ENCODE measurements at places on chromosomes 7 and 10.

- DNase-seq, result peak; percentile 7
These were observed 19.8 kb upstream of the FAM133B start for GRCh38 chr7:92609921-92610518.

DNA sequence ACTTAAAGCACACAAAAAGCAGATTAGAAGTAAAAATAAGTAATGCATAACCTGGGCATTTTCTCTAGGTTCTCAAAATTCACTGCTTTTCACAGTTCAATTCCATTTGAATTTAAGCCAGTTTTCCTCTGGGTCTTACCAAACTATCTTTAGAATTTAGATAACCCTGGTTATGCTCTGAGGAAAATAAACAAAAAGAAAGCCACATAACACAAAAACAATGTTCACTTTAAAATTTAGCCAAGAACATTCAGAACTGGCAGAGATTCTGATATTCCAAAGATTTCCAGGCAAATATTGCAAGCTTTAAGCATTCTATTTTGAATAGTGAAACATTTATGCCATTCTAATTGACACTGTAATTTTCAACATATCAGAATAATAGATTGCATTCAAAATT is 50.7 kb upstream of the PRKG1 start:
- DNase-seq, result no peak

GRCh38 chr7:32020551-32021159 is 49.6 kb downstream of the PDE1C start:
- no peak for DNase-seq

GRCh38 chr10:72186258-72186981 is 29.4 kb upstream of the ANAPC16 start:
- DNase-seq, result no peak

- DNase-seq, result no peak
These were observed 8.1 kb downstream of the ZNF32 start for GRCh38 chr10:43640603-43641002.

DNA sequence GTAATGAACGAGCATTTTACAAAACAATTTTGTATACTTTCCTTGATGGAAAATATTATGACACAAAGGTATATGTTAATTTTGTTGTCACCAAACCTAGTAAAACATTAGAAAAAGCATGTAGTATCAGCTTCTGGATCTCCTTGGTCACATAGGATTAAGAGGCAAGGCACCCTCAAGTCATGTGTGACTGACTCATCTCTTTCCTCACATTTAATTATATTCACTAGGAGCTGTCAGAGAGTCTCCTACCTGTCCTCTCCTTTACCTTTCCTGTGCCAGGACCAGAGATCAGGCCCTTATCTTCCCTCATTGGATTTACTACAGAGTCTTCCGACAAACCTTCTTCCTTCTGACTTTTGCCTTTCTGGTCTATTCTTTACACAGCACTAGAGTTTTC is 111.3 kb upstream of the RPA3 start:
- DNase-seq, result no peak

DNA sequence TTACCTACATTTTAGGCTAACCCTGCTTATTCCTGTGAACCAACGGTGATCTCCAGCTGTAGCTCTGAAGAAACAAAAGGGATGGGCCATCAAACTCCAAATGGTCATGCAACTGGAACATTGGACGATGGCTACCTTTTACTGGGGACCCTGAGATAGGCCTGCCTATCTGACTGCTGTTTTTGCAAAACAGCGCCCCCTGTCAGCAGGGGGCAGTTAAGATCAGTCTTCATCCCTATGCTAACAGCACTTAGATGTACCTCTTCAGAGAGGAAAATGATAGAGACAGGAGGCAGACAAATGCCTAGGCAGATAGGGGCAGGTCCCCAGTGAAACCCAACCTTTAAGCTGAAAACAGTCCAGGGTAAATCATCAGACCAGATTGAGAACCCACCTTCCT is 1085.4 kb upstream of the SORCS1 start:
- no peak for DNase-seq

DNA sequence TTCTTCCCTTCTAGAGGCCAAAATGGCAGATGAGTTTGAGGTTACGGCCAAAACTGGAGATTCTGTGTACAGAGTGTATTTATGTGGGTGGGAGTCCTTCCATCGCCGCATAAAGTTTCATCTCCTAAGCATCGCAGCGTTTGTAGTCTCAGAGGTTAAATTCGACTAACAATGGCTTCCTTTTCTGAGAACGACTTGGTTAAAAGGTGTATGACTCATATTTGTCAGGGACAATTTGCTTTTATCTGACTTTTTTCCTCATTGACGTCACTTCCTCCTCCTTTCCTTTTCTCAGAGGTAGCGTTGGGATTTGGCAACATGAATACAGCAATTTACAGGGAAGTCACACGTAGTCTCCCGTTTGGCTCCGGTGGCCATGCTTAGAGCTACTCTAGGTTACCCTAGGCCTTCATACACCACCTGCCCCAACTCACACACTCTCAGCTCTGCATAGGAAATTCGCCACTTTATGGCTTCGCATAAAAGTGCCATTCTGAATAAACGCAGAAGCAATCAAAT is 37.6 kb upstream of the TCF7L2 start:
- no peak for DNase-seq

DNA sequence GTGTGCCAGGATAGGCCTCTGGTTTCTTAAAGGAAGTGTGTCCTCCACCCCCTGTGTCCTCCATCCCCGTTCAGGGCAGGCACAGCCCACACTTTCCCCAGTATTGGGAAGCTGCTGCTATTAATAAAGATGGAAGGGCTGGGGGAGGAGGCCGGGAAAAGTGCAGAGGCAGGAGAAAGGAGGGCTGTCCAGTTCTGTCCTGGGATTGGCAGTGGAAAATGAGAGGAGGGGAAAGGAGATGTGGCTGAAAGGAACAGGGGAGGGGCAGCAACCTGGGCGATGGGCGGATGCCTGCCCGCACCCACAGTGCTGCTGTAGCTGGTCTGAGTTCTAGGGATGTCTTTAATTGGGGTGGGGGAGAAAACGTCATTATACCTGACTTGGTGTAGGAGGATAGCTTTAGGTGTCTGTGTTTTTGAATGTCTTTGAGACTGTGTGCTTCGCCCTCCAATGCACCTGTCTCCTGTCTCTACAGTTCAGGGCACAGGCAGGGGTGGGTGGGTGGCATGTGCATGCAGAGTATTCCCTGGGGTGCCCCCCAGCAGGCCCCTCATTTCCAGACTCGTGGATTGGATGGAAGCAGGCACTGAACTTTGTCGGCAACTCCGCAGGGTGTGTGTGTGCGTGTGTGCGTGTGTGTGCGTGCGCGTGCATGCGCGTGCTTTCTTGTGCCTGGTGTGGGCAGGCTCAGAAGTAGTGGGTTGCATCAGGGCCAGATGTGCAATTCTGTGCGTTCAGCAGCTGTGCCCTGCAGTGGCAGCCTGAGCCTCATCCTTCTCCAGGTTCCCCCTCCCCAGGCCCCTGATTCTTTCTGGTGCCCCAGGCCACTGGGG is 2.5 kb downstream of the TRIM8 start:
- DNase-seq, result no peak

DNA sequence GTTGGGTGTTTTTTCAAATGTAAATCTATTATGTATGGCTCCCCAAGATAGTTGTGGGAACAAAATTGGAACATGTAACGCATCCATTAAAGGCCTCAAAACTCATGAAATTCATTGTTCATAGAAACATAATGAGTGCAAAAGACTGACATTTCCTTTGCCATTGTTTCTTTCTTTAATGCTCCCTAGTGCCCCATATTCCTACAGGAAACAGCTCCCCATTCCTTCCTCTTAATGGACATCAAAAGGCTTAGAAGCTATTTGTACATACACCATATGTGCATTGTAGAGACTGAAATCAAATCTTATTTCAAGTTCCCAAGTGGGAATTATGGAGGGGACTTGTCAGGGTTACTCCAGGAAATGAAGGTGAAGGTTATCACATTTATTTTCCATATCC is 139.1 kb downstream of the AHR start:
- DNase-seq, result no peak

DNA sequence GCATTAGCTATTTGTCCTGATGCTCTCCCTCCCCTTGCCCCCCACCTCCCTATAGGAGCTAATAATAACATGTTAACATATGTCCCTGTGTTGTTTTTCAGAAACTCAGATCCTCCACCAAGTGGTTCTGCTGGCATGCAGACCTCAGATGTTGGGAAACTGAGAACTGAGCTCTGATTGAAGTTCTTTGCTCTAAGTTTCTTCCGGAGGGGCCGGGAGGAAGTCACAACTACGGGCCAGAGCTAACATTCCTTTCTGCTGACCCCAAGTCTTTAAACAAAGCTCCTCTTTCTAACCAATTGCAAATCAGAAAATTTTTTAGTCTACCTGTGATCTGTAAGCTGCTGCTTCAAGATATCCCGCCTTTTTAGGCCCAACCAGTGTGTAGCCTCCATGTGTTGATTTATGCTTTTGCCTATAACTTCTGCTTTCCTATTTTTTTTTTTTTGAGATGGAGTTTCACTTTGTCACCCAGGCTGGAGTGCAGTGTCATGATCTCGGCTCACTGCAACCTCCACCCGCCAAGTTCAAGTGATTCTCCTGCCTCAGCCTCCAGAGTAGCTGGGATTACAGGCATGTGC is 66.6 kb downstream of the LYZL1 start:
- no peak for DNase-seq

DNA sequence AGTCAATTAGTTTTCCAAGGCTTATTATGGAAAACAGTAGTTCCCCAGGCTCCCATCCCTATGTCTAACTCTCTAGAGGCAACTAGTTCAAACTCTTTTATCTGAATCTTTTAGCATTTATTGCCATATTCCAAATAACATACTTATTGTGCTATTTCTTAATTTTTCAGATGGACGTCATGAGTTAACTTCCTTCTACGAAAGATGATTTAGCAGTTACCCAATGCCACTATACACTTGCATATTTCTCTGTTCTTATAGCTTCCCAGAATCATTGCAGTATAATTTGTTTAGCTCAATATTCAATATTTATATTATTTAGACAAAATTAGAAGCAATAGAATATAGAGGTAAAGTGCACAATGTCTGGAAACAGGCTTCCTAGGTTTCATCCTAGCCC is 52.8 kb downstream of the REEP3 start:
- no peak for DNase-seq

GRCh38 chr10:43980313-43980712 is 331.6 kb upstream of the ZNF32 start:
- DNase-seq, result no peak

DNA sequence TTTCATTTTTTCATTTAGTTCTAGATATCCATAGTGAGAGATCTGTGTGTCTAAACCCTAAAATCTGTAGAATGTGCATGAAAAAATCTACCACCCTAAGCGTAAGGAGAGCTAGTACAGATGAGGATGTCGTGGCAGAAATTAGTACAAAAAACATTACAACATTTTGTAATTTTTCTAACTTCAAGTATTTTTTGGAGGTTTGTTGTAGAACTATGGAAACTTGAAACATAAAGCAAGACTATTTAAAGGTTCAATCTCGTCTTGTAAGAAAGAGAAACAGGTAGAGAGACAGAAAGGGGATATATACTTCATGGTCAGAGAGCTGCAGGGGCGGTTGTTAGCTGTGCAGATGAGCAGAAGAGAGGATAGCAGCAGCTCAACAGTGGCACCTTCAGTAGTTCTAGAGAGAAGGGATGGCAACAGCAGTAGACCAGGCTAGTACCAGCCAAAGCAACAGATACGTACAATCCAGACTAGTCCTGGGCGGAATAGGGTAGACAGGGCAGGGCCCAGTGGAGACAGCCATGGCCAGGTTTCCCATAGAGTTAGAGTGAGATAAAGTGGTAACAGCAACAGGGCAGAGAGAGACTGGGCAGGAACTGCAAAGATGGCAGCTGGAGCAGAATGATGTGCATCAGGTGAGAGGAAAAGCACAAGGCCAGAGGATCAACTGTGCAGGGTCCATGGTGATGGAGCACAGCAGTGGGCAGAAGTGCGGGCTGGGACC is 145.2 kb downstream of the FRMD4A start:
- peak; percentile 26 for DNase-seq

DNA sequence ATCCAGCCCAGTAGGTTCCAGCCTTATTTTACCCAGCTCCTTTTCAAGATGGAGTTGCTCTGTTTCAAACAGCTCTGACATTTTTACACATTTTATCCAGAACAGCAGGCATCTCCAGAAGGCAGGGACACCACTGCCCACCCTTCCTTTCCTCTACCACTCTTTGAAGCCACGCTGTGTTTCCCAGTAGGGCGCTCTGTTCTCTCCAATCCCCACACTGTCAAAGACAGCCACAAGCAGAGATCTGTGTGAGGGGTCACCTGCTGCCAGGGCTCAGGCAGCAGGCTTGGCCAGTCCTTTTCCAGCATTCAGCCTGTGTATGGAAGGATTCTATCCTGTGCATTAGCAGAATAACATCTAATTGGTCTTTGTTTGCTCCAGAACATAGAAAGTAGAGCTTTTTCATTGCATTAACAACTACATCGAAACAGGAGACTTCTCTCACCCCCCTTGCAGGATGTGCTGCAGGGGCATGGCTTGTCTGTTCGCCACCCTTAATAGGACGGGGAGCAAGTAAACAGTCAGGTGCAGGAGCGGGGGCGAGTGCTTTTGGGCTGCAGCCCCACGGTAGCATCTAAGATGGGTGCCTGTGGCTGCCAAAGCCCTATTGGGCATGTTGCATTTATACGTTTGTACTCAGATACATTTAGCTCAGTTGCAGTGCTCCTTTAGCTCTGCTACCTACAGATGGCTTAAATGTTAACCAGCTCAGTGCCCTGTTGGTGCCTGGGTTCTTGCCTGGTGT is 326.1 kb downstream of the GALNT17 start:
- DNase-seq, result no peak

DNA sequence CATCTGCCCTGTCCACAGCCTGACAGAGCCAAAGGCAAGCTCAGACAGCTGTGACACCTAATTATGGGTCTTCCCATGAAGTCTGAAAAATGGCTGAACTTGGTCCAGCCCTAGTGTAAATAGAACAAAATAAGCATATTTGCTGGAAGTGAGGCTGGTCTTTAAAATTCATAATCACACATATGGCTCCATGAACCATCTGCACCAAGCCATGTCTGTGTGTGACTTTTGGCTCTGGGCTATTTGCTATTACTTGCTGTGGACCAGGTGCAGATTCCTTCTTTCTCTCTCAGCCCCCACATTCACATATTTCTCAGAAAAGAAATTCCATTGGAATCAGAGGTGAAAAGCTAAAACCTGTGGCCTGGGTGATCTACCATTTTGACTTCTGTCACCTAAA is 175.9 kb downstream of the PDE1C start:
- no peak for DNase-seq

GRCh38 chr7:87944547-87944946 is 10.5 kb downstream of the ADAM22 start:
- no peak for DNase-seq

- DNase-seq, result no peak
These were observed 825 bp downstream of the FEZF1 start for GRCh38 chr7:122303531-122304318.

DNA sequence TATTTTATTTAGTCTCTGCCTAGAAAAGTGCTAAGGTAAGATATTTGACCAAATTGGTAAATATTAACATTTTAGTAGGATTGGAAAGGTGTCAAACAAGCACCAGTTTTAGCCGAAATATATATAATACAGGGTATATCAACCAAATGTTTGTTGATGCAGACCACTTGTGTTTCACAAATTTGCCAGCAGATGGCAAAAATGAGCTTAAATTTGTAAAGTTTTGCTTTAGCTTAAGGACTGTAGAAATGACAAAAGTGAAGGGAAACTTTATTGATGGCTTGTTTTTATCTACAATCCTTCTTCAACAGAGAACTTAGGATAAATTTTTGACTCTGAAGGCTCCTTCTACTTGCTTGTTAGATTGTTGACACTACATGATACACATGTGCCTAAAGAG is 4.8 kb upstream of the POLR1F start:
- DNase-seq, result peak; percentile 25

All from KG1 (cell line).